ENCODE measurements at places on chromosomes 7 and 10.

GRCh38 chr10:14356921-14357320, 26.2 kb upstream of the FRMD4A start:
- DNase-seq, result no peak

DNA sequence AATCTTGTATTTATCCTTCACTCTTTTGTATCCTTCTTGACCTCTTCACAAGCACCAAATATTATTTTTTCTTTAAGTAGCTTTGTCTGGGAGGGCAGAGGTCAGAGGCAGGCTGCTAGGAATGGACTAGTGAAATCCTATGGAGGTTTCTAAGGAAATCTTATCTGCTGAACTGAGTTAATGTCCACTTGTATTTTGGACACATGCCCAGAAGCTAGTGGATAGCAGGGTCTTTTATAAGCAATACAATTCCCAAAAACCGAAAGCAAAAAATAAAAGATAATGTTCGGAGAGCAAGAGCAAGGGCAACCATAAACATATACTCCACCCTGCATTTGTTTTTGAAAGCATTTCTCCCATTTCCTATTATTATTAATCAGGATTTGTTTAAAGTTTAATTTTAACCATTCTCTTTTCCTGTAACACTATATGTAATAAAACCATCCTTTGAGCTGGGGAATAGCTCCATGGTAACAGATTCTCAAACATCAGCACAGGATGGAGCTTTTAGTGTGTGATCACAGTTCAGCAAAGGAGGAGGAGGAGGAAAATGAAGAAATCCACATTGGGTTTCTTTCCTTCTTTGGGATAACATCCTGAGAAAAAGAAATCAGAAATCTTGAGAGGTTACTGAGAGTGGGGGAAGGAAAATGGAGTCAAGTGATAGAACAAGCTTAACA, 328.2 kb upstream of the LRRN3 start:
- no peak for DNase-seq

GRCh38 chr7:22476824-22477223, 23.2 kb downstream of the STEAP1B start:
- DNase-seq, result no peak

DNA sequence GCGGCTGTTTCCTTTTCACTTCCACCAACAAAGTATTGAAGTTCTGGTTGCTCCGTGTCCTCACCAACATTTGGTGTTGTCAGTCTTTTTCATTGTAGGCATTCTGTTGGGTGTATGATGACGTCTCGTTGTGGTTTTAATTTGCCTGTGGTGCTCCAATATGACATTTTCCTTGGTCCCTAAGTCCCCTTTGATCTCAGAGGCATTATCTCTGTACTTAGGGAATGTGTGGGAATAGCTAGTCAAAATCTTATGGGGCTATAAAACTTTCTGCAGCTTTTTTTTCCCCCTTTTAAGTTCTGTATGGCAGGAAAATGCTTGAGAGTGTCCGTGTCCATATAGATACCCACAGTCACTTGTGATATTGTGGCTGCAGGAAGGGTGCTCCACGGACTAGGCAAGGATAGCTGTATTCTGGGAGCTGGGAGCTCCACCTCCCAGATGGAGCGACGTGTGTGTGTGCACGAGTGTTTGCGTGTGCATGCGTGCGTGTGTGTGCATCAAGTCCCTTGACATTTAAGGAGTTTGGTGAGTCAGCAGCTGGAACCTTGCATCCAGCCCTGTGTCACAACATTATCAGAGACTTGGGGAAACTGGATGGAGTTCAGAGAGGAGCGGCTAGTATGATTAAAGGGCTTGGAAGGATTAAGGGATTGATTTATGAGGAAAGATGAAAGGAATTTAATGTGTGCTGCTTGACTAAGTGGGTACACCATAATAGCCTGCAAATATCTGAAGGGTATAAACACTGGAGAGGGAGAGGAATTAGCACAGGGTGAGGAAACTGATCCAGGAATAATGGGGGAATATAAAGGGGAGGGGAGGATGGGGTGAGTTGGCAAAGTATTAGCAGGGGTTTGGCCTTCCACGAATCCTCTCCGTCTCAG, 66.8 kb downstream of the LRMDA start:
- no peak for DNase-seq

GRCh38 chr10:44102726-44103255, 282.1 kb downstream of the CXCL12 start:
- DNase-seq, result no peak

DNA sequence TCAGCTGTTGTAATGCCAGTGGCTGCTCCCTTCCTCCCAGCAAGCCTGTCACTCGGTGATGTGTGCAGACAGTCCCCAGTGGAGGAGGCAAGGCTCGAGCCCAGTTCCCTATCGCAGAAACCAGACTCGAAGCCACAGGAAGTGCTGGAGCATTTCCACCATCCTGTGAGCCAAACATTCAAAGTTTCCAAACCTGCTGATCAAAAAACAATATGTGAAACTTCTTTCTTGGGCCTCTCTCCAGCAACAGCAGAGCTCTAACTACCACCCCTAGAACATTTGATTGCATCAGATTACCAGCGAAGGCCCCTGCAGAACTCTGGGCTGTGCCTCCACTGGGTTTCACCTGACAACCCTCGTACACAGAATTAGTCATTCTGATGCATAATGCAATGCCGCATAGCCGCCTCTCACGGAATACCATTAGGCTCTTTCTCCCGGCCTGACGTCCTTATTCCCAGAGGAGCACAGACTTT, 94.0 kb downstream of the ELMO1 start:
- no peak for DNase-seq

DNA sequence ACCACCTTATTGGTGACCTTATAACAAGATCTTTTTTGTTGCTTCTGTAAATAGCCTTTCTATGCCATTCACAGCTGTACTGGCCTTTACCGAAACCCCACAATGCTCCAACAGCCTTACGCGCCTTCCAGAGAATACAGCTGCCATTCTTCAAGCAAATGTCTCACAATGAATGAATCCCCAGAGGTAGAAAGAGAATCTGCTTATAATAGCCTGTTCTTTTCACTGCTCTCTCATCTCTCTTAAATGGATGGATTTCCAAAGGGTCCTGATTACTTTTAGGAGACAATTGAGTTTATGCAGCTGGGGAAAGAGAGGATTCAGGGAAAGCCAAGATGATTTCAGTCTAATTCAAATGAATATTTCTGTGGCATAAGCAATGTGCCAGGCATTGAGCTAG, 183.1 kb upstream of the PDE1C start:
- DNase-seq, result no peak
